Stimulated activated CD8-positive, alpha-beta memory T cell treated with anti-CD3 and anti-CD28 coated beads, Interleukin-15, amount 100 ng/mL, for 4 hours (primary cell): ENCODE measurements at places on chromosomes 1 and 21.

DNA sequence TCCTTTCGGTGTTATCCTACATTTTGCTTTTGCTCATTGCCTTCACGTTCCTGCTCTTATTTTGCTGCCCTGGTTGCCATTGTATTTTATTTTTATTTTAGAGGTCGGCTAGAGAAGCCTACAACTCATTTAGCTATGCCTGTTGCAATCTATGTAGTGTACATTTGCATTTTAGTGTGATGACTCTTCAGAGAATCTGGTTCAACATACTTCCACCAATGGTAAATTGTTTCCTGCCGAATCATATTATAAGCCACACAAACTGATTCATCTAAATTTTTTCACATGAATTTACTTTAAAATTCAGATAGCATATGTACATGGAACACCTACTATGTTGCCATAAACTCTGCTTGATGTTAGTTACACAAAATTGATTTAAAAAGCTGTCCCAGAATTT is 1596.9 kb downstream of the PLA2G4A start:
- no peak for DNase-seq

DNA sequence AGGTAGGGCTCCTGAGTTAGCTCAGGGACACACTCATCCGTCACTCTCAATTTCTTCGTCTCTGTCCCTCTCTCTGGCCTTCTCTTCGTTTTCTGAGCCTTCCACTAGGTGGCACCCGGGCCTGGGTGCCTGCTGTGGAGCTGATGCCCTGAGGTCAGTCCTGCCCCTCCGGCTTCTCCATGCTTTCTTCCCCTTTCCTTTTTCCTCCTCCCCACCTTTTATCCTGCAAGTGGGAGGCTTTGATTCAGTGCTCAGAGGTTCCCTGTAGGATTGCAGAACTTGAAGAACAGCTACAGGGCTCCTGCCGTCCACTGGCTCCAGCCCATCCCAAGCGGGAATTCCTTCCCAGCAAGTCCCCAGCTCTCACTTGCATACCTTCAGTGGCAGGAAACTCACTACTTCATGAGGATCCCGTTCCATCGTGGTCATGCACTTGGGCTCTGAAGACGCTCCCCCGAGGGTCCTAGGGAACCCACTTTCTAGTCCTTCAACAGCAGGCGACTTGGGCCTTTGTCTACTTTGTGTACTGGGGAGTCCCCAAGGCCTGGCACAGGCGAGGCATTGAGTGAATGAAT is 45.6 kb downstream of the SRRM1 start:
- DNase-seq: no peak

DNA sequence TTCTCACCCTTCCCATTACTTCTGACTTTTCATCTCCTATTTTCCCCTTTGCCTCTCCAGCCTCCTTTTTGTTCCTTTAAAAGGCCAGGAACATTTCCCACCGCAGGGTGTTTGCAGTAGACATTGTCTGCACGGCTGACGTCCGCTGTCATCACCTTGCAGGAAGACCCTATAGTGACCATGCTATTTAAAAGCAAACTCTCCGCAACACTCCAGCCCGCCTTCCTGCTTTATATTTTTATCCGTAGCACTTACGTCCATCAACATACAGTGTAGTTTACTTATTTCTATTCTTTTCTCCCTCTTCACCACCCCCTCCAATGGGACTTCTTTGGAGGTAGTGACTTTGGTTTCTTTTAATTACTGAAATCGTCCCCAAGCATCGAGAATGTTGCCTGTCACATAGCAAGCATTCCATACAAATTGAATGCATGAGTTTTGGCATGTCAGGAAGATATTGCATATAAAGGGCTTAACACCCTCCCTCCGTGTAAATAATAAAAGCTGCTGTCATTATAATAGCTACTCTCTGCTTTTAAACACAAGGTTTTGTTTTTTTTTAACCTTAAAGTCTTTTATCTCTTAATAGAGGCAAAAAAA is 19.8 kb downstream of the SLC25A33 start:
- no peak for DNase-seq

- DNase-seq: no peak
Observed at GRCh38 chr21:41950941-41951351, 2.9 kb downstream of the C2CD2 start.

- no peak for DNase-seq
Observed at GRCh38 chr1:64530969-64531692, 61.2 kb downstream of the CACHD1 start.

- DNase-seq: no peak
Observed at GRCh38 chr1:24491577-24492360, 10.9 kb upstream of the RCAN3 start.

GRCh38 chr1:18005238-18005637 is 102.4 kb upstream of the IGSF21 start:
- DNase-seq: no peak

GRCh38 chr1:32900371-32900955 is 726 bp downstream of the TMEM54 start:
- no peak for DNase-seq

- no peak for DNase-seq
Observed at GRCh38 chr1:109542657-109543056, 3.0 kb downstream of the GPR61 start.

DNA sequence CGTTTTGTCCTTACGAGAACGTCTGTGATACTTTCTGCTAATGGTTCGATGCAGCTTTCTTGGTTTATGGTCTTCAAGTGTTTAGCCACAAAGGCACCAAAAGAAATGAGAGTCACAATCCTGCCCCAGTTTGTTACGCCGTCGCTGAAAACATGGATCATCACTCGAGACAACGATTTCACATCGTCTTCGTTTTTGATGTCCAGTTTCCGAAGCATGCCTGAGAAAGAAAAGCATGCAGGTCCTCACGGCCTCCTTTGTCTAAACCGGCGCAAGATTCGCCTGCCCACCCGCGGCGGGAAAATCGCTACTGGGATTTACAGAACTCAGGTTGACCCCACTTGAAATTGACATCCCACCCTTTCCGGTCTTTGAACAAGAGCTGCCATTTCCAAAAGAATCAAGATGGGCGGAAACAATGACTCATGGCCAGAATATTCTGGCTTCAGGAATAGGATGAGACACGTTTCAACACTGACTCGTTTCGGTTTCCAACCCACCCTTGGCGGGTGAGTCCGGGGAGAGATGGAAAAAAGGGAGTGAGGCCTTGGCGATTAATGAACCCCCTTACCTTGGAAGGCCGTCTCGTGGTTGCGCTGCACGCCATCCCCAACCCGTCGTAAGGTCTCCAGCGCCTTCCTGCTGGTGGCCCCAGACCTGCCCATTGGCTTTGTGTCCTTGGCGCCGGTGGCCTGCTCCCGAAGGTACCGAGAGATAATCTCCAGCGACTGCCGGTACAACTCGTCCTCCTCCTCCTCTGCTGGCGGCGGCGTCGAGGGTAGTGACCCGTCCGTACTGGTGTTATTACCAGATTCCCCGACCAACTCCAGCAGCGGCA is 919 bp downstream of the MCL1 start:
- DNase-seq: no peak

GRCh38 chr1:218436346-218436745 is 91.2 kb downstream of the TGFB2 start:
- no peak for DNase-seq

DNA sequence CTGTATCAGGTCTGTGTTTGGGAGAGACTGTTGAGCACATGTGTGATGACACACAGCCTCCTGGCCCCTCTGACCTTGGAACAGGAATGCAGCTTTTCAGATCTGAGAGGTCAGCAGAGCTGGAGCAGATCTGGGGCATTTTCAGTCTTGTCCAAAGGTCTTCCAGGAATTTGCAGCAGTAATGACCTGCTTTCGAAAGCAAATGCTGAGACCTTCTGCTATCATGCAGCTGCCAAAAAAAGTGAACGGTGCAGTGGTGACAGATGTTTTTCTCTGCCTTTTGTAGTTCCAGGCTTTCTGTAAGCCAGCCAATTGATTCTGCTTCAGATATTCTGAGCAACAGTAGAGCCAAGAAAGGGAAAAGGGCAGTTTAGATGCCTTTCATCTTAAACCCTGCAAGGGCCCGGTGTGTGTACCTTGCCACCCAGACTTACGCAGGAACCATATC is 137.8 kb upstream of the COA6 start:
- DNase-seq: no peak

- no peak for DNase-seq
Observed at GRCh38 chr1:230303822-230304221, 122.3 kb downstream of the PGBD5 start.

DNA sequence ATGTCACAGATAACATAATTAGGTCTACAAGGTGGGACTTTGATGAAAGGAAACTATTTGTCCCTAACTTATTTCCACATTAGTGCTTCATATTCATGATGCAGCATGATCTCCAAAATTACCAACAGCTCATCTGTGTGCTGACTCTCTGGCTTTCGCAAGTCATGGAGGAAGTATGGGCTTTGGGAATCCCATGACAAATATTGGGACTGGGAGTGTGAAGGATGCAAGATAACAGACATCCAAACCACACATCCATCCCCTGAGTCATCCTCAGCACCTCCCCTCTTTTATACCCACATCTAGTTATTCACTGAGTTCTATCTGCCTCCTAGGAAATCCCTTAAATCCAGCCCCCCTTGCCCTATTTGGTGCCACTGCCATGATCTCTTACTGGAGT is 102.8 kb upstream of the COL24A1 start:
- no peak for DNase-seq

DNA sequence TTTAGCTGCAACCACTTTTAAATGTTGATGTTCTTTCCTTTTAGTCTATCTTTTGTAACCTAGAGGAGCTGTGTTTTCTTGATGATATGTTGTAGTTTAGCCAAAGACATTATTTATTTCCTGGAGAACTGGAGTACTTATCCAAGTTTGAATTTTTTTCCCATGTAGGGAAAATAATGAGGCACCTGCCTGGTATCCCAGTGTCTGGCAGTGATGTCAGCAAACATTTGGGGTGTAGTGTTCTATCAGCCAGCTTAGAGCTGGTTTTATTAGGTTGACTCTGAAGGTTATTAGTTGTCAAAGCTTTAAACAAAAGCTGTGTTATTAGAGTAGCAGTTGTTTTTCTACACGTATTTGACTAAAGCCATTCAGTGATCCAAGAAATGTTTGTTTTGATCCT is 3.2 kb downstream of the CTPS1 start:
- no peak for DNase-seq

DNA sequence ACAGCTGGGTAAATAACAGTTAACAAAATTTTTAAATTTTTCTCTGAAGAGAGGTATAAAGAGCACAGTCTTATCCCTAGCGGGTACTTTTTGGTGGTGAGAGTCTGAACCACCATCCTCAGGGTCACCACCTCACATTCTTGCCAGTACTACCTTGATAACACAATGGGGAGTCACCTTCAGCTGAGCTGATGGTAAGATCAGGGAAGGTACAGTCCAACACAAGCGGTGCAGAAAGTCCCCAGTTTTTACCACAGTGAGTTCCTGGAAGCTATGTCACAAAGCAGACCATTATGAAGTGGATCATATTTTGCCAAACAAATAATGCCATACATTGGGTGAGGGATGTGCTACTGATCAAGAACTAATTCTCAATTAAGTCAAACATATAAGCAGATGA is 176.9 kb downstream of the FASLG start:
- DNase-seq: no peak

DNA sequence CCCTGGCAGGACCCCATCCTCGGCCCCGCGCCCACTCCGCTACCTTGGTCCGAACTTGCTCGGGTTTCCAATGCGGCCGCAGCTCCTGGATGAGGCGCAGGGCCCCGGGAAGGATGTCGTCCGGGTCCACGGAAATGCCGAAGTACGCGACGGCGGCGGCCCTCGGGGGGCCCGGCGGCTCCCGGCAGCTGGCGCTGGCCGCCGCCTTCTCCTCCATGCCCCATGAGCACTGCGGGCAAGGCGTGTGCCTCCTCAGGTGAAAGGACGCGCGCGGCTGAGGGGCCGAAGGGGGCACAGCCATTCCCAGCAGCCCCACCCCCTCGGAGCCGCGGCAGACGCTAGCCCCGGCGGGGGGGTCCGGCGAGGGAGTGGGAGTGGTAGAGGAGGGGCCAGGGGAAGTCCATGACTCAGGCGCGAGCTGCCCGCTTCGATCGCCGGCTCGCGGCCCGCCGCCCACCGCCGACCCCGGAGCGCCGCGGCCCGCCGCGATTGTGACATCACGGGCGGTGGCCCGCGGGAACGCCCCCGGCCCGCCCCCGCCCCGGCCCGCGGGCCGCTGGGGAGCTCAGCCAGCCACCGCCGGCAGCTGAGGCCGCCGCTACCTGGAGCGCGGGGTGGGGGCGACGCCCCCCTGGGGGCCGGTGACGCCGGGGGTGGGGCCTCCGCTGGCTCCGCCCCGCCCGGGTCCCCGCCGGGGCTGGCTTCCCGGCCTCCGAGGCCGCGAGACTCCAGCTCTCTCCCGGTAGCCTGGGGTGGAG is at the start of gene ETNK2:
ETNK2 (minus strand) TSS at position 493 of the 758 bp plus-strand sequence; CDS start at position 301, 192 bp downstream.
- peak; percentile 45 for DNase-seq

GRCh38 chr21:39675993-39676661 is 63.4 kb downstream of the B3GALT5 start:
- no peak for DNase-seq

DNA sequence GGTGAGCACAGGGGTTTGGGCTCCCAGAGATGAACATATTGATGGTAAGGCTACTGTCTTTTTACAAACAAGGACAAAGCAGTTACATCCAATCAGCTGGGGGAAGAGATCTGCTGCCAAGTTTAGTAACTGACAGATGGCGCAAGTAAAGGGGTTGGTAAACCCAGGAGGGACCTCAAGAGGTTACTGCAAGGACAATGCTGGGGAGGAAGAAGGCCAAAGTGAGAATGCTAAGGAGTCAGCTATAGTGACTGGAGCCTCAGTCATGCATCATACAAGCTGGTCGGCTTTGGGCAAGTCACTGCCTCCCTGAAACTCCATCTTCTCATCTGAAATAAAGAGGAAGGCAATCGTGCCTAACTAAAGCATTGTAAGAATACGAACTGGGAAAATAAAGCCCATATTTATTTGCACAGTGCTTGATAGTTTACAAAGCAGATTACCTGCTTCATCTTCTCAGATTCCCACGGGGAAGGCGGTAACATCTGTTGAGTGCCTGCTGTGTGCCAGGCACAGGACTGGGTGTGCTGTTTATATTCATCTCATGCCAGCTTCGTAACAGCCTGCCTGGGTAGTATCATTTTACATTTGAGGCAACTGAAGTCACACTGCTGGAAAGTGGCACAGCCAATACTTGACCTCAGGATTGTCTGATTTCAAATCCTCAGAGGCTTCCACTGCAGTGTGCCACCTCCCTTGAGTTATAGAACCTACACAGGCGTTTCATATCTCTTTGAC is 114.8 kb downstream of the BEND5 start:
- DNase-seq: no peak

GRCh38 chr21:45507523-45507875 is 34.7 kb downstream of the SLC19A1 start:
- DNase-seq: no peak

DNA sequence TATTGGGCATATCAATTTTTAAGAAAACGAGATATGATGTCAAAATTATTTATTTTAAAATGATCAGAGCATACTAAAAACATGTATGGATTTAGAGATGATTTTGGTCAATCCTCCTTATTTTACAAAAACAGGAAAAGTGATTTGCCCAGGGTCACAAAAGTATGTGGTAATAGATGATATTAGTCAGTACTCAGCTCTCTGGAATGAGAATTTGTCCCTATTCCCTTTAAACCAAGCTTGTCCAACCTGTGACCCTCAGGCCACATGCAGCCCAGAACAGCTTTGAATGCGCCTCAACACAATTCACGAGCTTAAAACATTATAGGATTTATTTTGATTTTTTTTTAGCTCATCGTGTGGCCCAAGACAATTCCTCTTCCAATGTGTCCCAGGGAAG is 104.7 kb downstream of the AKT3 start:
- no peak for DNase-seq
